CD4-positive, alpha-beta T cell treated with Interleukin-15 for 1 hour (primary cell): ENCODE measurements at places on chromosomes 1 and 21.
A peak's percentile ranks its signal among the peaks of the same experiment; 100 is the strongest.

DNA sequence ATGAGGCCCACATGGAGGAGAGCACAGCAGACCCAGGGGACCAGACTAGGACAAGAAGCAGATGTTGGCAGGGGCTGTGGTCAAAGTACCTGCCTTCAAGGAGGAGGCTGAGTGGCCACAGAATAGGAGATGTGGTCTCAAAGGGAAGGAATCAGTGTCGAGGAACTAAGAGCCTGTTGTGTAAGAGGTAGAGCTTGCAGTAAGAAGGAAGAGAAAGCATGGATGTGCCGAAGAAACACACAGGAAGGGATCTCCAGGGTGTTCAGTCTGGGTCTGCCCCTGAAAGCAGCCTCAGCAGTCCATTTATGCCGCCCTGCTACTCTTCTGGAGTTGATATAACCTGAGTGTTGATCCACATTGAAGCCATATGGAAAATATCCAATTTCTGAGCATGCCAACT, 83.9 kb downstream of the NID1 start:
- DNase-seq = no peak

GRCh38 chr1:55706397-55706796, 491.2 kb upstream of the USP24 start:
- no peak for DNase-seq

DNA sequence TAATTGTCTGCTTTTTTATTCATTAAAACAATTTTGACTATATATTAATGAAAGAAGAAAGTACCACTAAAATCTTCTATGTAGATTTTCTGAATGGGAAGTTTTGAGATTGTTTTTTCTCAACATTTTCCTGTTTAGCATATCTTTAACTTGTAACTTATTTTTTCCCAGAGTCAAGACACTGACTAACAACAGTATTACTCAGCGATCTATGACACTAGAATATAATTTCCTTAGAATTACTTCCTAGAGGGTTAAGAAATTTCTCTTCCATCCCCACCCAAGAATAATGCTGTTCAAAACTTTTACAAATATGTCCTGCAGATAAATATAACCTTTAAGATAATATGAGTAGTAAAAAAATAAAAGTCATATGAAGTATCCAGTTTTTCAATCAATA, 218.2 kb upstream of the NR5A2 start:
- DNase-seq = no peak

GRCh38 chr1:200739702-200740570, 1.2 kb downstream of the CAMSAP2 start:
- no peak for DNase-seq

GRCh38 chr1:197198911-197199310, 52.4 kb upstream of the ASPM start:
- DNase-seq = no peak

DNA sequence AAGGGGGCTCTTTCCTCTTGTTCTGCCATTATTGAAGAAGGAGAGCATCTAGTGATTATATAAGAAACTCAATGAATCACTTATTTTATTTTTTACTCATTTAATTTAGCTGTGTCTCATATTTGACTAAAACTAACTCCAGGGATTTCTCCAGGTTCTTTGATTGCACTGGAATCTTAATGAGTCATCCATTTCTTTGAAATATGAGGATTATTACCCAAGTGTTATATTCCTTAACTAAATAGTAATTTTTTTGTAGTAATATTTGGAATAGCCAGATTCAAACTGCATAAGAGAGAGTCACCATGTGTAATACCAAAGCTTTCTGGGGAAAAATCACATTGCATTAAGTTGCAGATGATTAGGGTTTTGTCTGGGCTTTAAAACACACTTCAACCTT, 59.5 kb downstream of the NTMT2 start:
- no peak for DNase-seq

DNA sequence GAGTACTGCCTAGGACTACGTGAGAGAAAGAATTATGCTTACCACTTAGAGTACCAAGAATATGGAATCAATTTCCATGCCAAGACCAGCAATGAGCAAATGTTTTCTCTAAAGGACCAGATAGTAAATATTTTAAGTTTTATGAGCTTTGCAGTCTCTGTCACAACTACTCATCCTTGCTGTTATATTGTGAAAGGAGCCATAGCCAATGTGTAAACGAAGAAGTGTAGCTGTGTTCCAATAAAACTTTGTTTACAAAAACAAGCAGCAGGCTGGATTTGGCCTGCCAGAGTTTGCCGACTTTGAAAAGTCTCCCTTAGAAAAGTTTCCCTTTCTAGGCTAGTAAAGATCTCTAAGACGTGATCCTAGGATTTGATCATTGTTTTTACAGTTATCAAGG, 128.8 kb downstream of the PDE4B start:
- no peak for DNase-seq

DNA sequence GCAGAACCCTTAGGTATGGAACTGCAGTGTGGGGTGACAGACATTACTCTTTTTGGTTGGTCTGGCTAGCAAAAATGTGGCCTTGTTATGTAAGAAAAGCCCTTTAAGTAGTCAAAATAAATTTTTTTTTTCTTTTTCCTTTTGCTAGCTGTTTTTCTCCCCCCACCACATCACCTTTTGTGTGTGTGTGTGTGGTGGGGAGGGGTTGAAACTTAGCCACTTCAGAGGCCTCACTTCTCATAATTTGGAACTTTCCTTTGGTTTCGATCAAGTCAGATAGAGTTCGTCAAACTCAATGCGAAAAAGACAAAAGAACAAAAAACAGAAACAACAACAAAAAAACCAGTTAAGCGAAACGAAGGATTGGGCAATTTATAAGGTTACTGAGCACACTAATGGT, 1.9 kb upstream of the PRMT2 start:
- peak; percentile 65 for DNase-seq

DNA sequence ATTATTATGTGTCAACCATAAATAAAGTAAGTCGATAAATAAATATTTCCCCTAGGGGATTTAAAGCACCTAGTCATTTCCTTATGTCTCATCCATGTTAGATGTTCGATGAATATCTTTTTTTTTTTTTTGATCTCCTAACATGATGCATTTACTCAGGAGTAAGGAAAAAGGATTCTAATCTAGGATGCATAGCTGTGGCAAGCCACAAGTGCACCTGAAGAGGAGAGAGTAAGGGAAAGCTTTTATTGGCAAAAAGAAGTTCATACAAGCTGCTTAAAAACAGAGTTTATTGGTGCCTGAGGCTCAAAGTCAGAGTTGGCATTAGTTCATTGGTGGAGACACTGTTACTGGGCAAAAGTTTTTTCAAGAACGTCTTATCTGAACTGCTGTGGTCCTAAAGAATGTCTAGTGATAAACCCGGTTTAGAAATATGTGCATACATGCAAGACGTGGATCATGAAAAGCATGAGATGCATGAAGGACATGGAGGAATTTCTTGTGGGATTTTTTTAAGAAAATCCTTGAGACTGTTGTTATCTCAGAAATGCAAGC, 51.7 kb downstream of the SWT1 start:
- no peak for DNase-seq

GRCh38 chr1:93453911-93454310, 6.0 kb downstream of the FNBP1L start:
- DNase-seq = no peak

GRCh38 chr1:89866568-89866967, 45.7 kb downstream of the LRRC8D start:
- no peak for DNase-seq

DNA sequence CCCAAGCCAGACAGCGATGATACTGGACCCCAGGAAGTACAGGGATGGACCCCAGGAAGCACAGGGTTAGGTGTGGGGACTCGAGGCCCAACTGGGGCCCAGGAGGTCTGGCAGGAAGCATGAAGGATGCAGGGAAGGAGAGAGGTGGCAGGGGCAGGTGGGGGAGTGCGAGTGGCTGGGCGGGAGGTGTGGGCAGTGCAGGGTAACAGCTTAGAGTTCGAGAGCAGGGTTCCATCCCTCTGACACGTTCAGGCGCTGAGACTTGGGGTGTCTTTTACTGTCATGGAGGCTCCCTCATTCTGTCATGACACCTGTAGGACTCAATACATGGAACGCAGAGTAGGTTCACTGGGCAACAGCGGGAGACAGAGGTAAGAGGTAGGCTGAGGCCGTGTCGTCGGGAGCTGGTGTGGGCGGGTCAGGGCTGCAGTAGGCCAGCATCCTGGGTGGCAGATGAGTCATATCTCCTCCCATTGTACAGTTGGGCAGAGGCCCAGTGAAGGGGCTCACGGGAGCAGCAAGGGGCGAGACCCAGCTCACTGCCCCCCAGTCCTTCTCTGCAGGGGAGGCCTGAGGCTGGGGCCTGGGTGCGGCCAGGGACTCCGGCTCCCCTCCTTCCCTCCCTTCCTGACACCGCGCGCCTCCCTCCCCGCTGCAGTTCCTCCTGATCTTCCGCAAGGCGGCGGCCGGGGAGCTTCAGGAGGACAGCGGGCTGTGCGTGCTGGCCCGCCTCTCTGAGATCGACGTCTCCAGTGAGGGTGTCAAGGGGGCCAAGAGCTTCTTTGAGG, 11.6 kb upstream of the CTRC start:
- no peak for DNase-seq

DNA sequence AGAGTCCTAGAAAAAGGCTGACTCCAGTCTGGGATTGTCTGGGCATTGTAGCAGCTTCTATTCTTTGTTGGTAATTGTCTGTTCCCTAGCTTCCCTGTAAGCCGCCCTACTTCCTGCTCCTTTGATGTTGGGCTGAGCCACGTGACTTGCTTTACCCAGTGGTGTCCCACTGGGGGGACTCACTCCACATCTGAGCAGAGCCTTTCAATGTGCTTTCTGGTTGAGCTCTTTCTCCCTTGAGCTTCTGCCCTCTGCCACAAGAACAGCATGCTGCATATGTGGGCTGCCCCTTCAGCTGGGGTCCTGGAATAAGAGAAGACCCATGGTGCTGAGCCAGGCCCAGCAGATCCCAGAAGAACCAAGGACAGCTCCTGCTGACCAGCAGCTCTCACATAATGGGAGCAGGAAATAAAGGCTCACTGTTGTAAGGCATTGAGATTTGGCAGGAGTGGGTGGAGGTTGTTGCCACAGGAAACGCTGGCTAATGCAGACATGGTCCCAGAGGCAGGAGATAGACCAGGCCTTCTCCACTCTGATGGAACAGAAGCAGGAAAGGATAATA, 276.3 kb upstream of the GJB5 start:
- DNase-seq = no peak

DNA sequence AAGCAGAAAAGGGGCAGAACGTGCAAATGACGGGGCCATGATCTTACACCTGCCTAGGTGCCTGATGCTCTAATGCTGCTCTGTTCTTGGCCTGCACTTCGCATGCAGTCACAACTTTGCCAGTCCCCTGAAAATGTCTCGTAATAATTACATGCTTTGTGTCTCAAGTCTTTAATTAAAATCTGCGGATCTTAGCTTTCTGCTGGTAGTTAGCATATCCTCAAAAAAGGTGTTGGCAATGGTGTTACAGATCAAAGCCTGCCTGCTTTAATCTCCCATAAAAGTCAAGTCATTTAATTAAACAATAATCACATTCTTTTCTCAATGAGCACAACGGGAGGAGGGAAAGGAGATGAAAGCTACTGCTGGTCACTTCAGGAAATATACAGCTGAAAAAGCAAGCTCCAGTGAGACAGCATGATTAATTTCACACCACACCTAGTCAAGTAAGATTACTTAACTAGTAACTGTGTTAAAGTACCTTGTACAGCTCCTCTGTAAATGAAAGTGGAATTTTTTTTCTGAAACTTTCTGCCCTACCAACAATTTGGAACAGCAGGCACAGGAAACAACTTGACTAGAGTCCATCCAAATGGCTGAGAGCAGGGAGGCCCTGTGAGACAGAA, 45.8 kb downstream of the STX6 start:
- DNase-seq = no peak

GRCh38 chr1:93845538-93846205, 33.3 kb downstream of the DNTTIP2 start:
- DNase-seq = no peak

GRCh38 chr1:177069490-177069889, 95.0 kb downstream of the ASTN1 start:
- no peak for DNase-seq

GRCh38 chr1:116760996-116761665, 6.9 kb downstream of the CD2 start:
- DNase-seq = no peak

DNA sequence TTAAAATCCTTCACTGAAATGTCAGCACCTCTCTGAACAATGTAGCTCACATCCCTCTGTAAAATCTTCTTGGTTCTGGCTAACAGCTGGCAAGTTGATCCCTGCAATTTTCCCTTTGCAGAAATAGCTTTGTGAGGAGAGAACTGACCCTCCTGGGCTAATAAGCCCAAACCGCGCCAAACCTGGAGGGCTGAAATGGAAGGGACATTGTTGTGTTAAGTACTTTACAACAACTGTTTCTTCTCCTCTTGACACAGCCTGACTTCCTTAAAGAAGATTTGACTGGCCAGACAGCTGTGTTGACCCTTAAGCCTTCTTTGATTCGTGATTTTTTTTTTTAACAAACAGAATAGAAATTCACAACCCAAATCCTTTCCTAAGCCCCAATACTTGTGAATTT, 5.7 kb downstream of the LMX1A start:
- no peak for DNase-seq

DNA sequence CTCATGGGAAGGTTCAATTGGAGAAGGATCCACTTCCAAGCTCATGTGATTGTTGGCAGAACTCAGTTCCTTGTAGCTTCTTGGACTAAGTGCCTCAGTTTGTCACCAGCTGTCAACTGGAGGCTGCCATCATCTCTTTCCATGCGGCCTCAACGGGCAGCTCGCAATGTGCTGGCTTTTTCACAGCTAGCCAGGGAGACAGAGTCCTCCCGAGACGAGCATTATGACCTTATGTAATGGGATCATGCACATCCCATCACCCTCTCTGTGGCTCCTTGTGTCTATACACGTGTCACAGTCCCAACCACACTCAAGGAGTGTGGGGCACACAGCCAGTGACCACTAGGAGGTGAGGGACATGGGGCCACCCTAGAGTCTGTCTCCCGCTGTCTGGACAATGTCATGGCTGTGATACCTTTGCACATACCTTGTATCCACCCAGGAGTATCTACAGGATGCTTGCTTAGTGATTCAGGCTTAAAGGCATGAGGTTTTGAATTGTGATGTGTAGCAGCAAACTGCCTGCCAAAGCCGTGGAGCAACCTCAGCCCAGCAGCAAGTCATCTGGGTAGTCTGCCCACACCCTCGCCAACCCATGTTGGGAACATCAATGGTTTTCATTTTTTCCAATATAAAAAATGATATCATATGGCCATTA, 3.9 kb upstream of the KRTAP10-6 start:
- no peak for DNase-seq

DNA sequence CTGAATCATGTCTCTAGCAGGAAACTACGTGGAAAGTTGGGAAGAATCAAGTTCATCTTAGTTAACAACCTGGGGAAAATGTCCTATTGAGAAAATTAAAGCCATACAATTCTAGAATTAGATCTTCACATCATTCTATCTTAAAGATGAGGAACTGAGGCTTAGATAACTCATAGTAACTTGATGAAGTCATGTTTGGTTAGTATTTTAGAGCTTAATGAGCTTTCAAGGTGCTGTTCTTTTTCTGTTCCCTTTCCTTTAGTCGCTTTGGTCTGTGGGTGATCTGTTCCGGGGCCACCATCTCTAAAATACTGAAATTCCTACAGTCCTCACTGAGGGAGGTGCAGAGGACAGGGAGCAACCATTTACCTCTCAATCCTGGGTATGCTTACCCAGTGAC, 4.3 kb upstream of the GLUL start:
- no peak for DNase-seq

GRCh38 chr1:54028306-54029251, 10.6 kb upstream of the LDLRAD1 start:
- no peak for DNase-seq
